Spleen (tissue), 13 donors: ENCODE measurements at places on chromosomes 5 and 9. TPM values are rescaled to one million over a fixed set of nuclear protein-coding genes. Genes with fewer than 3 reads are reported as not detected.

The RXRA gene
- polyA plus RNA-seq: 10.9 TPM

The ANGPTL2 gene
- 6.6 TPM for polyA plus RNA-seq

DNA sequence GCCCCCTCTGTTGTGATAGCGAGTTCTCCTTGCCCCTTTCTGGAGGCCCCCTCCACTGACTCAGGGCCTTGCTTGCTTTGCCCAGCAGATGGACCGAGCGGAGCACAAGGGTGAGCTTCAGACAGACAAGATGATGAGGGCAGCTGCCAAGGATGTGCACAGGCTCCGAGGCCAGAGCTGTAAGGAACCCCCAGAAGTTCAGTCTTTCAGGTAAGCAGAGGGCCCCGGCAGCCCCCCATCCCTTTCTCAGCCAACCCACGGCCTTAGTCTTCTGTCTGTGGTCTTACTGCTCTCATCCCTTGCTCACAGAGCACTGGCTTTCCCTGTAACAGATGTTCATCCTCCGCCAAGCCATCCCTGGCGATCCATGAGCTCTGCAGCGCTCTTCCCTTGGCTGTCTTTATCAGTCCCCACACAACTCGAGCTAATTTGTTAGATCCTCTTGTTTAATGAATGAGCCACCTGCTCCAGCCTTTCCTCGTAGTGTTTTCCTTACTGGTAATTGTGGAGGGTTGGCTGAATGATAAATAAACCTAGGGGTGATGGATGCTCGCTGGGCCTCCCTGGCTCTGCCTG, 18.4 kb upstream of the RARS1 start:
- no peaks in the 10 kb centered on the region for H3K4me1 ChIP-seq
- H3K4me3 ChIP-seq: no peak overlapping the region
- DNase-seq: peak; percentile 54
- H3K27me3 ChIP-seq: no peaks in the 10 kb centered on the region
- H3K36me3 ChIP-seq: no peaks in the 10 kb centered on the region

The KCNV2 gene
- polyA plus RNA-seq: not detected

GRCh38 chr9:111349766-111350165, 19.7 kb upstream of the OR2K2 start:
- H3K4me3 ChIP-seq: no peak overlapping the region
- no peak for DNase-seq
- H3K4me1 ChIP-seq: no peaks in the 10 kb centered on the region

DNA sequence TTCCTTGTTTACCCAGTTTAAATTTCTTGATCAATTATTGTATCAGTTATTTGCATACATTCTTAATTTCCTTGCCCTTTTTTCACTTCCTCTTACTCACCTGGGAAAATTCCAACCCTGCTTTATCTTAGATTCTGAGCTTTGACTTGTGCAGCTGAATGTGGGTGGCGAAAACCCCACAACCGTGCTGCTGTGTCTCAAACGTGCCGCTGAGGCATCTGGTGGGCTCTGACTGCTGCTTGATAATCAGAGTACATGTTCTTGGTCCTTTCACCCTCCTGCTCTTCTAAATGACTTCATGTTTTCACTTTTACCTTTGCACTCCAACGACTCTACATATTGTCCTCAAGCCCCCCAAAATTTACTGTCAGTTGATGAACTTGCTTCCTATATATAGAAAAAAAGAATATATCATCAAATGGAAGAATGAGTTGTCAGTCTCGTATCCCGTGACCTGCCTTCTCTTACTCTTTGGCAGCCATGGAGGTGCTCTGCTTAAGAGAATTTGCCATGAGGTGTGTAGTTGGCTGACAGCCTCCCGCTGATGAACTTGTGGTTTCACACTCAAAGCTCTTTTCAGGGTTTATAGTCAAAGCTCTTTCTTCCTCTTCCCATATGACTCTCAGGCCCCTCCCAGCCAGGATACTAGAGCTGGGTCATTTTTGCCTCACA, 14.0 kb upstream of the JAK2 start:
- H3K4me3 ChIP-seq: peak overlapping the region; percentile 20
- H3K4me1 ChIP-seq: no peaks in the 10 kb centered on the region
- H3K36me3 ChIP-seq: no peaks in the 10 kb centered on the region
- H3K27ac ChIP-seq: peak overlapping the region; percentile 48
- H3K27me3 ChIP-seq: no peaks in the 10 kb centered on the region

The HCN1 gene
- not detected for polyA plus RNA-seq

GRCh38 chr9:131218370-131218769, 57.9 kb downstream of the FAM78A start:
- peaks cover 70% of the 10 kb centered on the region for H3K36me3 ChIP-seq
- no peak for DNase-seq
- peaks cover 9% of the 10 kb centered on the region for H3K4me1 ChIP-seq
- no peaks in the 10 kb centered on the region for H3K27me3 ChIP-seq
- no peak overlapping the region for H3K27ac ChIP-seq
